Femur (tissue), 1 donor: ENCODE measurements at places on chromosomes 3 and 15.

DNA sequence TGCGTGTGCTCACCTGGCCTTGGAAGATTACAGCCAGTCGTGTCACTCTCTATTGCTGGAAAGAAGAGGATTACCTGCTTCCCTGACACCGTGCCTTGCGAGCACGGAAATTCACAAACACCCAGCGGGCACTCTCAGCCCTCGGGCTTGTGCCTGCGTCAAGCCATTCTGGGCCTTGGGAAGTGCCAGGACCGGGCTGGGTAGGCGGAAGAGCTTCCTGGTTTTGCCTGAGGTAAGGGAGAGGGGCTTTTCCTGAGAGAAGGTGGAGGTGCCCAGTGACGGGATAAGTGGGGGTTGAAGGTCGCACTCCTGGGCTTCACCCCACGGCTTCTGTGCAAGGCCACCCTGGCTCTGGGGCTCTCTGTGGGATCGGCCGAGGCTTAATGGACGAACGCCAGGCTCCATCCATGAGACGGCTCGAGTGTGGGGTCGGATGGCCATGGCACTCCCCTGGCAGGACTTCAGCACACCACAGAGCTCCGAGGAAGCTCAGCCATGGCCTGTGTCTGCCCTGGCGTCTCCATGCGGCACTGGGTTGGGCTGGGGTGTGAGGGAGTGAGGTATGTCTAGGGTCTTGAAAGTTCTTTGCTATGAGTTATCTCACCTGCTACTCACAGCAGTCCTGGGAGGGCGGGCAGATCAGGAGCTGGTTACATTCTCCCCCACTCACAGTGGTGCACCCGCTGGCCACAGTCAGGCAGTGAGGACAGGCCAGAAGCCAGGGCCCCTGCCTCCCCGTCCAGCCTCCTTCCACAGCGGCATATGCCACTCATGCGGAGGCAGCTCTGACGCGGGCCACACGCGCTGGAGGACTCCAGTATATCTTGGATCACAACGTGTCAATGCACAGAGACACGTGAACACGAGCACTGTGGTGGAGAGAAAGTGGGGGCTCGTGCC lies 209.0 kb downstream of the XXYLT1 start:
- no peak for DNase-seq

- DNase-seq, result no peak
Measured at GRCh38 chr15:88707771-88708654, 69.2 kb downstream of the ISG20 start.

- DNase-seq, result no peak
Measured at GRCh38 chr3:12948371-12948770, 107.0 kb upstream of the RPL32 start.

GRCh38 chr3:48294611-48295263 lies 38.7 kb downstream of the SPINK8 start:
- no peak for DNase-seq

DNA sequence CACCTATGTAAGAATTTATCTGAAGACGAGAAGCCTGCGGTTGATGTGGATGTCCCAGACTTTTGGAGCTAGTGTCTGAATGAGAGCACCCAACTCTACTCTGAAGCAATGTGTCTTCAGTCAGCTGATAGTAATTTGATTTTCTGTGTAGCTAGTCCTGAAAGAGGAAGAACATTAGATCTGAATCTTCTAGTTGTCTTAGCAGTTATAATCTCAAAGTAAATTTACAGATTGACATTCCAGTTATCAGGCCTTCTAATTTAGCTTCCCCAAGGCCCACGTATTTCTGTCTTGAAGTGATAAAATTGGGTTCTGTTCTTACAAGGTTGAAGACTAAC lies 1.5 kb downstream of the TCAIM start:
- no peak for DNase-seq

GRCh38 chr3:162729686-162730085 lies 1233.1 kb downstream of the OTOL1 start:
- no peak for DNase-seq

GRCh38 chr15:25830844-25831451 lies 32.2 kb downstream of the ATP10A start:
- DNase-seq, result peak; percentile 83

DNA sequence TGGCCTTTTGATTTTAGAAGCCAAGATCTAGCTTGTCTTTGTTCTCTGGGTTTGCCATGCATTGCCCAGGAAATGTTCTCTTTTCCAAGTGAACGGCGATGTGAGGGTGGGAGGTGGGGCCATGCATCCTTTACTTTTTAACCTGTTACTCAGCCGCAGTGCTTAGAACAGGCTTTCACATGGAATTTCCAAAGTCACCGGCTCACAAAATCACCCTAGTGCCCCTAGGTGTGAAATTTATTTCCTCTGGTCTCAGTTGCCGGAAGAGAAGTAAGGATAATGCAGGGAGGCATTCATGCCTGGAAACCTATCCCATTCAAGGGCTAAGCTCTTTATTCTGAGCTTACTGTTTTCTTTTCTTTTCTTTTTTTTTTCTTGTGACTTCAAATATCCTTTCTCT lies 93.2 kb downstream of the CACNA2D3 start:
- no peak for DNase-seq

GRCh38 chr15:52185151-52185561 lies 6.0 kb downstream of the GNB5 start:
- no peak for DNase-seq

DNA sequence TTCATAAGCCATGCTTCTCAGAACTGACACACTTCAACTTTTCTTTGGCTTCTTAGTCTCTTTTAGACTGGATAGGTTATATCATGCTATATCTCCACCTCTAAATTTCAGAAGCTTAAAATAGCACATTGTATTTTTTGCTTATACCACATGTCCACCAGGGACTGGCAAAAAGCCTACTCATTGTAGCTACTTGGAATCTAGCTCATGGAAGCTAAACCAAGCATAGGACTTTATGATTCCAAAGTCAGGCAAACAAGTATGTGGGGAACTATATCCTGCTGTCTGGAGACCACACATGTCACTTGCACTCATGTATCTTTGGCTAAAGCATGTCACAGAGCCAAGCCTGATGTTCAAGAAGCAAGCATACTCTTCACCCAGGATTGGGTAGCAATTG lies 245.0 kb upstream of the RASGRP1 start:
- no peak for DNase-seq

GRCh38 chr3:128753715-128754114 lies 27.7 kb downstream of the RAB7A start:
- DNase-seq, result no peak

DNA sequence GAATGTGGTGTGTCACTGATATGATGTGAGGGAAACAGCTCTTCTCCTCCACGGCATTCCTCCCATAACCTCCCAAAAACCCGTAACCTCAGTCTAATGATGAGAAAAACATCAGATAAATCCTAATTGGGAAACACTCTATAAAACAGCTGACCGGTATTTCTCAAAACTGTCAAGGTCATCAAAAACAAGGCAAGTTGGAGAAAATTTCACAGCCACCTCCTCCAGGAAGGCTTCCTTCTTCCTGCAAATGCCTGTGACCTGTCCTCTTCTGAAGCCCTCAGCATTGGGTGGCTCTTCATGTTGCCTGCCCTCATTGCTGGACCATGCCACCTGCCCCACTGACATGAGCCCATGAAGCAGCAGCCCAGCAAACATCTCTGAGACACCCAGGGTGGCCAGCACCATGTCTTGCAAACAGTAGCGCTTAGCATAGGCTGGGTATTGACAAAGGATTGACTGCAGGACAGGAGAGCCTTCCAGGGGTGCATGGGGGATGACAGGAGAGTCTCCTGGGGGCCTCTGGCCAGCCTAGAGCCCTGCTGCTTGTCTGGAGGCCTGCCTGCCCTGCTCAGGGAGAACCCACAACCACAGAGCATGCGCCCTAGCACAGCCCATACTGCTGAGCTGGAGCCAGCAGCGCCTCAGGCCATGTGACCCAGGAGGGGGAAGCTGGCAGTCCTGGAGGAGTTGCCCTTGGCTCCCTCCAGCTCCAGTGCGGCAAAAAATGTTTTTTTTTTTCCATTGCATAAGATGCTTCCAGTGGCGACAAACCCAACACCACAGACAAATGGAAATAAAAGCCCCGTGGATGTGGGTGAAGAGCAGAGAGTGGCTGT lies 49.7 kb downstream of the XXYLT1 start:
- DNase-seq, result peak; percentile 81

DNA sequence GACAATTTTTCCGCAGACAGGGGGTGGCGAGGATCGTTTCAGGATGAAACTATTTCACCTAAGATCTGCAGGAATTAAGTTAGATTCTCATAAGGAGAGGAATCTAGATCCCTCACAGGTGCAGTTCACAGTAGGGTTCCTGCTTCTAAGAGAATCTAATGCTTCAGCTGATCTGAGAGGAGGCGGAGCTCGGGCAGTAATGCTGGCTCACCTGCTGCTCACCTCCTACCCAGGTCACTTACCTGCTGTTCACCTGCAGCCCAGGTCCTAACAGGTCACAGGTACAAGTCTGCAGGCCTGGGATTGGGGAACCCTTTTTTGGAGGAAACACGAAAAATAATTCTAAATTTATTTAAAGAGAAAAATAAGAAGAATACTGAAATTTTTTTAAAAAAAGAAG lies 406.8 kb downstream of the MCTP2 start:
- DNase-seq, result no peak

DNA sequence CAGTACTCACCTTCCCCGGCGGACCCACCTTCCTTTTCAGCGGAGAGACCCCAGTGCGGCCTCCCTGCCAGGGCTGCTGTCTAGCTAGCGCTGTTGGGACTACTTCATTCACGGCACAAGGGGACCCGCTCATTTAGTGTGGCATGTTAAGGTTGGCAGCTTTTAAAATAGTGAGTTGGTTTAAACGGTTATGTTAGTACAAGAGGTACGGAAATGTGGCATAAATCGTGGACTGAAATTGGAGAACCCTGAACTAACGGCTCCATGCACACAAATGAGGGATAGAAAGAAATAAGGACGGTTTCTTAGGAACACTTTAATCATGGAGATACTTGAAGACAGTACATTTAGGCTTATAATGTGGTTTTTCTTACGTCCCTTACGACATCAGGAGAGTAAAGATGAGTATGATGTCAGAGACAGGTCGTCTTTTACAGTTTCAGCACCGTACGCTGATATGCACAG lies 752 bp downstream of the CEP63 start:
- DNase-seq, result no peak

DNA sequence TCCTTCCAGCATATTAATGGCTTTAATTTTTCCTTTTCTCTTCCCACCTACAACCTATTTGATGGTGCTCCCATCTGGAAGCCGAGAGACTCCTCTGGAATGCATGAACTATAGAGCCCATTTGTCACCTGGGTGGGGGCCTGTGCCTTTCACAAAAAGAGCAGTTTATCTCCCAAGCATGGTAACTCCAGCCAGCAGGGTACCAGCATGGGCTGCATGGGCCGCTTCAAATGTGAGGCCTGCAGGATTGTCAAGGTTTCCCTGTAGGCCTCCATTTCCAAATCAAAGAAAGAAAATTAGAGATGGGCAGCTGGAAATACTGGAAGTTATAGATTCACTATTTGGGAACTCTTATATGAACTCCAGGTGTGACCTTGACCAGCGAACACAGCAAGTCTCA lies 50.7 kb upstream of the SKOR1 start:
- DNase-seq, result no peak

DNA sequence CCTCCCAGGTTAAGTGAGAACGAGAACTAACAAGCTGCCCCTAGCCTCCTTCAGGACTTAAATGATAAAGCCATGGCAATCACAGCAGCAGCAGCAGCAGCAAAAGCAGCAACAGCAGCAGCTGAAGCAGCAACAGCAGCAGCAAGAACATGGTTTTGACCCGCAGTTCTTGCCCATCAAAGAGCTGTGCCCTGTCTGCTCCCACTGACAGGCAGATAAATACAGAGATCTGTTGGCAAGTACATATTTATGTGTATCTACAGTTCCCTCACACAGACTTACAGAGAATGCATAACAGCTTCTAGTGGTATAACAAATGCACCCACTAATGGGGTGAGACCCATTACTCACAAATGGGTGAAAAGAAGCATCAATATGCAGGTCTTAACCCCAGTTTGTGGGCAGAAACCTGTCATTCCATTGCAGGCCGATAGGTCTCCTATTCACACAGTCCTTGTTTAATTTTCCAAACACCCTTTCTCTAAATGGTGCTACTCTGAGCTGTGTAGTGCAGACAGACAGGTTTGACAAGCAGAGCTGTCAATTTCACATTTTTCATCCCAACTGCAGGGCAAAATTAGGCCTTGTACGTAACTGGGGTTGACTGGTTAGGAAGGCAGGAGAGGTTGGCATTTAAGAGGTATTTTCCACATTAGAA lies 316.3 kb downstream of the TIGIT start:
- DNase-seq, result no peak

DNA sequence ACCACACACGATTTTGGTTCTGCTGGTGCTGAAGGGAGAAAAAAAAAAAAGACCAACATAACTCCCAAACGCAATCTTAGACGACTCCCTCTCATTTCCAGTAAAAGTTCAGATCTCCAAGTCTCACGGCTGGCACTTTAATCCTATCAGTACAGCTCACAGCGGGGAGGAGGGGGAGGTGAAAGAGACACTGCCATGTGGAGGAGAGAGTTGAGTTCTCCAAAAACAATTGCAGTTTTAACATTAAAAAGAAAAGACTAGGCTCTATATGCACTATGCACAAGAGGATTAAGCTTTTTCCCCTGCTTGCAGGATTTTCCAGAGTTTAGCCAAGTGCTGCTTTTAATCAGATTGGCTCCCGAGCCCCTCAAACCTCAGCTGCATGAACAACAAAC lies 16.8 kb downstream of the BMF start:
- no peak for DNase-seq

GRCh38 chr3:192091831-192092230 lies 630.9 kb downstream of the PYDC2 start:
- DNase-seq, result no peak

DNA sequence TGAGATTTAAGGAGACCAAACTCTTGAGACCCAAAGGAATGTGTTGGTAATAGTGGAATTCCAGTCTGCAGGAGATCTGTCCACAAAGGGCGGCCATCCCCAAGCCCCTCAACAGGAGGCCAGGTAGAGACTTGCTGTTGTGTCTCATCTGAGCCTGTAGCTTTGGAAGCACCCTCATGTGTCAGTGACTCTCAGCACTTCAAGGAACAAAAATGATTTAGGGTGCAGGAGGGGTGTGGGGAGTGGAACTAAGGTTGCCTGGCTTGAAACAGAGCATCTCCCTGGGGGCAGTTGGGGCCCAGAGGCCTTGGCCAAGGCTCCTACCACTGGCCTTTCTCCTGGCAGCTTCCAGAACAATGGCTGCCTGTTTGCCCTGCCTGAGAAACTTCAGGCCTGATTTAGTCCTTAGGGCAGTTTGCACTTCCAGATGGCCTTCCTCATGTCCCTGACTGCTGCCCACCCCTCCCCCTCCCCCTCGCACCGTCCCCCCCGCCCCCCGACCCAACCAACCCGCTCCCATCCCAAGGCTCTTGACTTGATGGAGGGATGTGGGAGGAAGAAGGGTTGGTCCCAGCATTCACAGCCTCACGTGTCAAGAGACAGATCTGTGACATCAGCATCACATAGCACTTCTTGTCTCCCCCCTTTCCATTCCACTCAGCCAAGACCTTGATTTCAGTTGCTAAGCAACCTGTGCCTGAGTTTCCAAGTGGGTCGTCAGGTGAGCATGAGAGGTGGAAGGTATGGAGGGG lies 77.1 kb downstream of the CORO2B start:
- no peak for DNase-seq

DNA sequence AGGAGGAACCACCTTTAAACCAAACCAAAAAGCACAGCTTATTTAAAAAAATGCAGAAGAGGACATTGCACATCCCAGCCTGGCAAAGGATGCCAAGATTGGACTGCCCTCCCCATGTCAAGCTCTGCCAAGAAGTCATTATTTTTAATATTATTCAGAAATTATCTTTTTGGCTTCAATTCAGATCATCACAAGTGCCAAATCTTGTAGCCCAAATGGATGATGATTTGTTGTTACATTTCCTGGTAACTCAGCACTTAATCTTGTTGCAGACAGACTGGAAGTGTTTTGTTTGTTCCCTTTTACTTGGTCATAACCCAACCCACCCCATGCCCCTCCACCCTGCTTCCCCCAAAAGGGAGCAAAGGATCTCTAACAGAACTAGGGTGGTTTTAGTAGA lies 28.1 kb upstream of the LXN start:
- no peak for DNase-seq
